Kidney epithelial cell (primary cell): ENCODE measurements at places on chromosomes 11 and 22. TPM values are rescaled to one million over a fixed set of nuclear protein-coding genes. Genes with fewer than 3 reads are reported as not detected.

Gene AIFM3
- total RNA-seq: 0.75 and 1.5 TPM in 2 replicates

Gene MICAL2
- 361 and 367 TPM in 2 replicates for total RNA-seq

Gene CYP2D6
- 0.58 and 1.1 TPM in 2 replicates for total RNA-seq

Gene SF1
- 194 and 216 TPM in 2 replicates for total RNA-seq

GRCh38 chr11:112255067-112255720 is 5.5 kb downstream of the PLET1 start:
- DNase-seq: peak; percentile 52

DNA sequence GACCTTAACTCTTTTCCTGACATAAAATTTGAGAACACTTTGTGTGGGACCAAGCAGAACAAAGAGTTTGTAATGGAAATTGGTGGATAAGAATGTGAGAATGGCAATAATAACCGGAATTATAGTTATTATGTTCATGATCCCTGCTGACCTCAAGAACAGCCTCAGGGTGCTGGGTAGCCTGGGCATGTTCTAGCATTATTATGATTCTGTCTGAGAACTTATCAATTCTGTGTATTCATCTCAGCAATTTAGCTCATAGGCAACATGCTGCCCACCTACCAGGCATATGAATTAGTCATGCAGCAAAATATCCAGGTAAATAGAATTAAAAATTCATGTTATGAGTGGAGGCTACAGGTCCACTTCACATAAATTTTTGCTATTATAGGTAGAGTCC is 61.9 kb downstream of the CTSC start:
- no peak for DNase-seq

DNA sequence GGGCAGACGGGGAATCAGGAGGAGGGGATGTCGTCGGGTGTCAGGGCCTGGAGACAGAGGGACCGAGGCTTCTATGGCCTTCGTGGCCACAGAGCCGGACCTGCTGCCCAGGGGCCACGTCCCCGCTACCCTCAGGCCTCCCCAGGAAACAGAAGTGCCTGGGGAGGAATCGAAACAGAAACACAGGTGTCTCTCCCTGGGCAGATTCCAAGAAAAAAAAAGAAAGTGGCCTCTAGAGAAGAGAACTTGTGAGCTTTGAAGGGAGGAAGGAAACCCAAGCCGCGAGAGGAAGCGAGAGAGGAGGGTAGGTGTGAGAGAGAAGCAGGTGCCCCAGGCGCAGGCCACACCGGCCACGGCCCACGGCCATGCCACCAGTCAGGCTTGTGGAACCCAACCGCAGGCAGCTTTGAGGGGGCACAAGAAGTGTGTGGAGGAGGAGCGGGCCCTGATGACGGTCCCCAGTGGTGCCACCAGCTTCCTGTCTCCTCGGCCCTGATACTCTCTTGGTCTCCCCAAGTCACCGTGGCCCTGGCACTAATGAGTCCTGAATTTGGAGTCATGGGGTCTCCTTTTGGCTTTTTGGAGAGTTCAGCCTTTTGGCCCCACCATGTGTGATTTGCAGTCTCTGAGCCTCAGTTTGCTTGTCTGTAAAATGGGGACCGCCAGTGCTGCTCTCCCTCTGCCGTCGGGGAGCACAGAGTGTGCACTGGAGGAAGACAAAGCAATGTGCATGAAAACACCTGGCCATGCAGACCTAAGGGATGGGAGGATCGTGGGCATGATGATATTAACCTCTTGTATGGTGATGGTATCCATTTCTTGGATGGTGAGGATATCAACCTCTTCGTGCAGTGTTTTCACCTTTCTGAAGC is 25.2 kb downstream of the LIF start:
- DNase-seq: no peak

DNA sequence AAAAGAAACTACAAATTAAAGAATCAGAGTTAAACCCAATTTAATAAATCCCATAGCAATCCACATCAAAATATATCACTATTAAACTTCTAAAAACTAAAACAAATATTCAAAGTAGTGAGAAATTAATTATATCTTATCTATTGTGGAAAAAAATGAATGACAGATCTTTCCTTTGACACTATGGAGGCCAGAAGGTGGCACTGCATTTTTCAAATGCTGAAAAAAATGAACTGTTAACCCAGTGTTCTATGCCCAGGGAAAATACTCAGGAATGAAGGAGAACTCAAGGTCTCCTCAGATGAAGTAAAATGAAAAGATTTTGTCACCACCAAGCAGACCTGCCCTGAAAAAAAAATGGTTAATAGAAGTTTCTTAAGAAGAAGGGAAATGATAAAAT is 27.7 kb downstream of the TYR start:
- no peak for DNase-seq

DNA sequence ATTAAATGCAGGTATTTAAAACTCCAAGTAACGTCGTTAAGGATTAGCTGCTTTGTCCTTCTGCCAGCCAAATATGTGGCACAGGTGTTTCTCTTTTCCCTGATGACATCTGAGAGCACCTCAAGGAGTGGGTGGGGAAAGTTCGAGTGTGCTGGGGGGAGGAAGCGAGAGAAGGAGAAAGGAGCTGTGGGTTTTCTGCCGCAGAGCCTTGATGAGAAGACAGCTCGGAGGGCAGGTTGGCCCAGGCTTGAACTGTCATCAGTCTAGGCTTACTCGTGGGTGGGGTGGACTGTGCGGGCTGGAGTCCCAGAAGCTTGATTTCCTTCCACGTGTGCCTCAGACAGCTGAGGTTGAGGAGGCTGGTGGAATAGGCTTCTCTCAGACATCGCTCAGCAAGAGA is 15.2 kb upstream of the SORL1-AS1 start:
- no peak for DNase-seq

DNA sequence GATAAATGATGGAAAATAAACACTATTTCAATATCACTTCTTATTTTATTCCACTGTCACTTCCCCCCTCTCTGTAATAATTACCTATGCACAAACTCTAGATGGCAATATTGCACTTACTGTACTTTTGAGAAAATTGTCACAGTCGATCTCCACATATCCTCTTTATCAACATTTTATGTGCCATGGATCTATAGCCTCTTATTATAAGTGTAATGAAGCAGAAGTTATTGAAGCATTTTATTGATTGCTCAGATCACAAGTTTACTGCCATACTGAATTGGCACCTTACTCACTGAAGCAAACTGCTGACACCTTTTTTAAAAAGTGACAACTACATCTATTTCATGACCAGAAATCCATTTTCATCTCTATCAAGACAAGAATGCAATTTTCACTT is 133.4 kb downstream of the DCDC1 start:
- no peak for DNase-seq

DNA sequence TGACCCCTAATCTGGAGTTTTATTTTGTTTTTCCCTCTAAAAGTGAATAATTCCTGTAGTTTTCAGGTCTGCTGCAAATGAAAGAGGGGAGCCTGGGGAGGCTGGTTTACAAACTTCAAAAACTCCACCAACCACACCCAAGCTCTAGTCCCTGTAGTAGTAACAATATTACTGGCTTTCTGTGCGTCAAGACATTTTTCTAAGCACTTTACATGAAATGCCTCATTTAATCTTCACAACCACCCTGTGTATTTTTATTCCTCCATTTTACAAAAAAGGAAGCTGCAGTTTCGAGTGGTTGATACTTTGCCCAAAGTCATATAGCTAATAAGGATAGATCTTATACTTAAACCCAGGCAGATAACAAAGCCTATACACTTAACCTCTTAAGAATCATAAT is 23.5 kb downstream of the CTNND1 start:
- DNase-seq: no peak

DNA sequence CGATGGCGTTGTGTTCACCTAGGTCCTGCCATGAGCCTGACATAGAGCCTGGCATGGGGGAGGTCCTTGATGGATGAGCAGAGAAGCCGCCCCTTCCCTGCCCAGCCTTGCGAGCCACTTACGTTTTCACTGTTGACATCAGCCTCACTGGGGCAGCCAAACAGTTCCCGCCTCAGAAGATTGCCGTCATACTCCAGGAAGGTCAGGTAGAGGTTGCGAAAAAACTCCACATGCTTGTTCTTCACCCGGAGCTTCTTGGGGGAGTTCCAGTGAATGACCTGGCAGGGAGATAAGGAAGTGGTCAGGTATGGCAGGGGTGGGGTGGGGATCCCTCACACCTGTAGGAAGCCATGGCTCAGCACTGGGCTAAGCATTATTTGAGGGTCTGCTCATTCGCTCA is 279.3 kb upstream of the SYN3 start:
- DNase-seq: no peak

DNA sequence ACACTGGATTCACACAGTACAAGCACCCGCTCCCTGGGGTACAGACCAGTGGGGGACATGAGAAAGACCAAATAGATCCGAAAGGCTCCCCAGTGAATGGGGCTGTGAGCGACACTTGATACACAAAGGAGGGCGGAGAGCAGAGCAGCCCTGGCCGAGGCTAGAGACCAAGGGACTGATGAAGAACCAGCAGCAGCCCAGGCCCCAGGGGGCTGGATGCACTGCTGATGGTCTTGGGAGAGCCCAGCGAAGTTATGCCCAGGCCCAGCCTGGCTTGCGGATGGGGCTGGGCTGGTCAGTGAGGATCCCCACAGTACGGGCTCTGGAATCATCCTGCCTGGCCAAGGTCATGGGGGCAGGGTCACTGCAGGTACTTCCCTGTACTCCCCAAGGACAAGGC is 23.2 kb downstream of the ARHGAP1 start:
- DNase-seq: no peak

DNA sequence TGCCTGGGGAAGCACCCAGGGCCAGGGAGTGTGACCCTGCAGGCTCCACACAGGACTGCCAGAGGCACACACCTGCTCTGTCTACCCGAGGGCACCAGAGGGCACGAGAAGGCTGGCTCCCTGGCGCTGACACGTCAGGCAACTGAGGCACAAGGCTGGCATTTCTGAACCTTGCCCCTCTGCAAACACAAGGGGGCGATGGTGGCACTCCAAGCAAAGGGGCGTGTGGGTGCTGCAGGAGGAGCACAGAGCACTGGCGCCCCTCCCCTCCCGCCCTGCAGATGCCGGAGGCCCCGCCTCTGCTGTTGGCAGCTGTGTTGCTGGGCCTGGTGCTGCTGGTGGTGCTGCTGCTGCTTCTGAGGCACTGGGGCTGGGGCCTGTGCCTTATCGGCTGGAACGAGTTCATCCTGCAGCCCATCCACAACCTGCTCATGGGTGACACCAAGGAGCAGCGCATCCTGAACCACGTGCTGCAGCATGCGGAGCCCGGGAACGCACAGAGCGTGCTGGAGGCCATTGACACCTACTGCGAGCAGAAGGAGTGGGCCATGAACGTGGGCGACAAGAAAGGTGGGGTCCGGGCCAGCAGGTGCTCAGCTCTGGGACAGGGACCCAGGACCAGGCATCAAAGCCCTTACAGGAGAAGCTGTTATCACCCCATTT is 20.8 kb upstream of the TXNRD2 start:
- DNase-seq: no peak

DNA sequence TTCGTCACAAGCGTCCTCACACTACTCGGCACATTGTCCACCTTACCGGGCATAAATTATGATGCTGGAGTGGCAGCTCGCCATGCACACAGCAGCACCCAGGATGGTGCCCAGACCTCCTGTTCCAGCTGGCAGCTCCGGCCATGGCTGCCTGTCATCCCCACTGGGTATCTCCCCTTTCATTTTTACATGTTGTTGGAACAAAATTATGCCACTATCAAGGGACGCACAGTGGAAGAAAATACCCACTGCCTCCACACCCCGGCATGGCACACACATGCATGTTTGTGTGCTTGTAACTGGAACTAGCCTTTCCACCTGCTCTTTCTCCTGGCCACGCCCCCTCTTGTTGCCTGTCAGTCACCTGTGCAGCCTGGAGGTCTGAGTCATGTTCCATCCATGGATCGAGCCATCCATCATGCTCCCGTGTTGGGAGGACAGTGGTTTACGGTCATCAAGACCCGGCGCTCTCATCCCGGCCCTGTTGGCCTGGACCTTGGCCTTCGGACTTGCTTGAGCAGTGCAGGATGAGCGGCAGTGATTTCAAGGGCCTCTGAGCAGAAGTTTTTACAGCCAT is 1069.6 kb downstream of the BRD1 start:
- no peak for DNase-seq

DNA sequence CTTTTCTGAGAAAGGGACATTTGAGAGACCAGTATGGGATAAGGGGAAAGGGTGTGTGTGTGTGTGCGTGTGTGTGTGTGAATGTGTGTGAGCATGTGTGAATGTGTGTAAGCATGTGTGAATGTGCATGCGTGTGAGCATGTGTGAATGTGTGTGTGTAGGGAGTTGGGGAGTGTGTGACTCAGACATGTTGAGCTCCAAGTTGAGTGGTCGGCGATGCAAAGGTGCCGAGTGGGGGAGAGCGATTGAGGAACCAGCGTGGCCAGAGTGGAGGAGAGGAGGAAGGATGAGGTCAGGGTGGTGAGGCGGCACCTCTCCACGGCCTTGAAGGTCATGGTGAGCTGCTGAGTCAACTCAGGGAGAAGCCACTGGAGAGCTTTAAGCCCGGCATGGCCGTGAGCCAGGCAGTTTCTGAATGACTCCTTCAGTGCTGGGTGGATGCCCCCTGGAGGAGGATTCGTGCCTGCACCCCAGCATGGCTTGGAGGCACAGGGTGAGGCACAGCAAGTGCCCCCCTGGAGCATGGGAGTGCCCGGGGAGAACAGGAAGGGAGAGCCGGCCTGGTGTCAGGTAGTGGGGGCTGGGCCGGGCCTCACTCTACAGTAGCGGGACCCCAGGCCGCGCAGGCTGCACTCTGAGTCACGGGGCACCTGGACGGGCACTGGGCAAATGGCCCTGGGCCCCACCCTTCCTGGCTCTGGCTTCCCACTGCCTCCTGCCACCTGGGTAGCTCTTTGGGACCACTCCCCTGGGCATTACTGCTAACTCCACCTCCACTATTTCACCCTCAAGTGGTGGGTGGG is 8.2 kb upstream of the CCDC88B start:
- peak; percentile 77 for DNase-seq
